ENCODE measurements at places on chromosomes 13 and 19.

GRCh38 chr19:45161738-45162607 lies 1.2 kb upstream of the NKPD1 start:
- DNase-seq: no peak

- DNase-seq: no peak
These were observed 72.0 kb downstream of the TEX29 start for GRCh38 chr13:111392486-111392885.

DNA sequence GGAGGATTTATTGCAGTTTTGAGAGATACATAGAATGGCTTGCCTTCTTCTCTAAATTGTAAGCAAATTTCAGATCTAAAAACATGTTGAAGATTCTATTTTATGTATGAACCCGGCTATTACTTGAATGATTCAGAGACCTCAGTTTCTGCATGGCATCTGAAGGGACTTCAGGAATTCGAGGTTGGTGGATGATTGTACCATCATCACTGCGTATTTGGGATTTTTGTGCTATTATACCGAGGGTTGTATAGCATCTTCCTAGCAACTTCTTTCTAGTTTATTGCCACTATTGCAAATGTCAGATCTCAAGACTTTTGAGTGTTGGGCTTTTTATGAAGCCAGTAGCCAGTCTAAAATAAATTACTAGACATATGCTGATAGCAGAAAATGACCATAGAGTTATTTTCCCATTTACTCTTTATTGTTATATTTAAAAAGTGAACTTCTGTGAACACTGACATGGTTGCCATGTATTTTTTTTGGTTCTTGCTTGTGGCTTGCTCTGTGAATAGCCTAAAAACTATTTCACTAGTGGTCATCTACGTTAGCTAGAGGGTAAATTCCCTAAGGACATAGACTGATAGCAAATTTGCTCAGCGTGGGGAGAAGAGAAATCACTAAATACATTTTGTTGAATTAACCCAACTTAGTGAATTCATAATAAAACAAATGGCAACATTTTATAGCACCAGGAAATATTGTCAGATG lies 70.6 kb upstream of the KLF12 start:
- no peak for DNase-seq

DNA sequence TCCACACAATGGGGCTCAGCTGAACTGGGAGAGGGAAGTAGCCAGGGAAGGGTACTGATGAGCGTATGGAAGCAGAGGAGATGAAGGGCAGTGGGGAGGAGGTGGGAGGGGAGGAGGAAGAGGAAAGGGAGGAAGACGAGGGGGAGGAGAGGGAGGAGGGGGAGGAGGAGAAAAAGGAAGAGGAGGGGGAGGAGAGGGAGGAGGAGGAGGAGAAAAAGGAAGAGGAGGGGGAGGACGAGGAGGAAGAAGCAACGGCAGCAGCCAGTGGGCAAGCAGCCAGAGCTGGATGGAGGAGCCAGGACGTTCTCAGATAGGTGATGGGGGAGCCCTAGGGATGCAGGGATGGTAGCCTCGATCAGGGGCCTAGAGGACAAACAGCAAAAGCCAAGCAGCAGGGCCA lies 5.6 kb downstream of the CERS4 start:
- no peak for DNase-seq

DNA sequence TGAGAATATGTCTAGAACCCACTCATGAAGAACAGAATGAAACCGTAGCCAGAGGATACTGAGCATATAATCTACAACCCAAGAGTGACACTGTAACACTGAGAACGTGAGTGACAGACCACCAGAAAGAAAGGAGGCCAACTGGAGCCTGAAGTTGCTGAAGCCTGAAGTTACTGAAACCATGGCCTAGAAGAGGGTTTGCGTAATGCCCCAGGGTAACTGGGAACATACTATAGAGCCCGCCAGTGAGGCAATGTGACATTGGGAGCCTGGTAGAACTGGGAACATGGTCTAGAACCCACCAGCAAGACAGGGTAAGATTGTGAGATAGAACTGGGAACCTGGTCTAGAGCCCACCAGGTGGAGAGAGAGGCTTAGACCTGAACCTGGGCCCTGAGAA lies 15.5 kb upstream of the TNFSF14 start:
- no peak for DNase-seq

GRCh38 chr19:28700176-28700575 lies 512.8 kb downstream of the UQCRFS1 start:
- no peak for DNase-seq

DNA sequence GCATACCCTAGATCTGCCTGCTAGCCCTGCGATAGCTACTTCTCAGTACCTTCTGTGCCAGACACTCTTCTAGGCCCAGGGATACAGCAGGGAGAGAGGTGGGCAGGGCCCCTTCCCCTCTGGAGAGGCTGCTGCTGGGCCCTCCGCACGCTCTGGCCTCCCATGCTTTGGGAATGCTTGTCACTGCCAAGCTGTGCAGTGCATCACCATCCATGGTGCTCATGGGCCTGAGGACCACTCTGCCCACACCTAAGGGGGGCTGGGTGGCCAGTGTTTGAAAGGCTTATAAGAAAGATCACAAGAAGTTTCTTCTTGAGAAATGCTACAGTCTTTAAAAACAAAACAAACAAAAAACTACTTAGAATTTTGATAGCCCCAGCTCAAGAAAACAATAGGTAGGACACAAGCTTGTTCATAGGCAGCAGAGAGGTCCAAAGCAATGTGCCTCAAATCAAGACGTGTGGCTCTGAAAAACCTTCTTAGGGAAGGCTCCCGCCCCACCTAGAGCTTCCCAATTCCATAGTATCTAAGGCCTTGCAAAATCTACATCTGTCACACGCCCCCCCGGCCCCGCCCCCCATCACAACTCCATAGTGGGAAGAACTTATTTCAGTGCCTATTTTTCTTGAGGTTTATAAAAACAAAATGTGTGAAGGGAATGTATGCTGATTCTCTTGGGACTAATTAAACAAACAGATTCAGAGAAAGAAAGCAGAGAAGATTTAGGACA lies 145.8 kb downstream of the TM9SF2 start:
- no peak for DNase-seq

DNA sequence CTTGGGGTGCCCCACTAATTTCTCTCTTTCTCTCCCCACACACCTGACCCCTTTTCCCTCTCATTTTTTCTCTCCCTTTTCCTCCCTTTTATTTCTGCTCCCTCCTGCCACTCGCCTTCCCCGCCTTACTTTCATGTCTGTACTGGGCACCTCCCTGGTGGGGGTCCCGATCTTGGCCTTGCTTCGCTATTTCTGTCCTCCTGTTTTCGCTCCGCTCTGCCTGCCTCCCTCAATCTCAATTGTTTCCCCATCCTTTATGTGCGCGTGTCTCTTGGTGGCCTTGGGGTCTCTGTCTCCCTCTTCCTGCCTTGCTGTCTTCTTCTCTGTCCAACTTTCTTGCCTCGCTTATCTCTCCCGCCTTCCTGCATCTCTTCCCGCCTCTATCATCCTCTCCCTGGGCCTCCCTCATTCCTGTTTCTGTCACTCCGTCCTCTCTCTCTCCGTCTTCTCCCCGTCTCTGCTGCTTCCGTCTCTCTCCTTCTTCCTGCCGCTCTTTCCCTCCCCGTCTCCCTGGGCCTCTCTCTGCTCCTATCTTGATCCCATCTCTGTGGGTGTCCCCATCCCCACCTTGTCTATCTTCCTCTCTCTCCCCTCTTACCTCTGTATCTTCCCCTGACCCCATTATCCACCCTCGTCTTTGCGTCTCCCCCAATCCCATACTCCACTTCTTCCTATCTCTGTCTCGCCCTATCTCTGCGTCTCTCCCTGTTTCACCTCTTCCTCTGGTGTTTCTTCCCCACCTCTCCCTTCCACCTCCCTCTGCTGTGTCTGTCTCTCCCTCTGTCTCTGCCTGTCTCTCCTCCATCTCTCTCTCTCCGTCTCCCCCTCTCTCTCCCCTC lies 4.0 kb downstream of the GRIN2D start:
- DNase-seq: no peak

- no peak for DNase-seq
These were observed 1257.5 kb upstream of the ATXN8OS start for GRCh38 chr13:68850160-68850559.

DNA sequence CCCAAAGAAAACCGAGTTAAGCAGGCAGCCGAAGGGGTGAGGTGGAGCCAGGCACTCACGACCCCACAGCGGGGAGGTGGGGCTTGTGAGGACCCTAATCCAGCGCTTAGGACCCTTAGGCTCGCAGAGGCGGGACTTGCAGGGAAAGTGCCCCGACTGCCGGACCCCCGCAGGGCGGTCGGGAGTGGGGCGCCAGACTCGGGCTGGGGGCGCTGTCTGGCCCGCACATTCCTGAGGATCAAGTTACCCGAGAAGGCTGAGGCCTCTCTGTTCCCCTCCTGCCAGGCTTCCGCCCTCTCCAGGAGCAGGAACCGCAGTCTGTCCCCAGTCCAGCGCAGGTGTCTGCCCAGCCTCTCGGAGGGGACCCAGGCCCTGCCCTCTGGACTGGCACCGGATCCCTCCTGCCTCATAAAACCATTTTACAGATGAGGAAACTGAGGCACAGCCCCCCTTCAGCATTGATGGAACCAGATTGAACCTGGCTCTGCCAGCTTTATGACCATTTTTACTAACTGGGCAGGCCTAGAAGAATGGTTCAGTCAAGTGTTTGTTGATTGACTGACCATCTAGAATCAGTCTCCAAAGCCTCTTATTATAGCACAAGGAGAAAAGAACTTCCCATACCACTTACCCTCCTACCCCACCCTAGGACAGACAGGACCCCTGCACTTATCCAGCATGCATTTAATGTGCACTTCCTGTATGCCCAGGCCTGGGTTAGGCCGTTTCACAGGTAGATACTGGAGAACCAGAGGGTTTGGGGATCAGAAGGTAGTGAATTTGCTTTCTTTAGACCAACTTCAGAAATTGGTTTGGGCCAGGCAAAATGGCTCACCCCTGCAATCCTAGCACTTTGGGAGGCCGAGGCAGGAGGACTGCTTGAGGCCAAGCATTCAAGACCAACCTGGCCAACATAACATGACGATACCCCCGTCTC lies 6.7 kb upstream of the JUND start:
- no peak for DNase-seq
